Karpas-422 (cell line): ENCODE measurements at places on chromosomes 12 and 14.

- no peak for DNase-seq
These were observed 84.0 kb downstream of the ACTN1 start for GRCh38 chr14:68894802-68895703.

DNA sequence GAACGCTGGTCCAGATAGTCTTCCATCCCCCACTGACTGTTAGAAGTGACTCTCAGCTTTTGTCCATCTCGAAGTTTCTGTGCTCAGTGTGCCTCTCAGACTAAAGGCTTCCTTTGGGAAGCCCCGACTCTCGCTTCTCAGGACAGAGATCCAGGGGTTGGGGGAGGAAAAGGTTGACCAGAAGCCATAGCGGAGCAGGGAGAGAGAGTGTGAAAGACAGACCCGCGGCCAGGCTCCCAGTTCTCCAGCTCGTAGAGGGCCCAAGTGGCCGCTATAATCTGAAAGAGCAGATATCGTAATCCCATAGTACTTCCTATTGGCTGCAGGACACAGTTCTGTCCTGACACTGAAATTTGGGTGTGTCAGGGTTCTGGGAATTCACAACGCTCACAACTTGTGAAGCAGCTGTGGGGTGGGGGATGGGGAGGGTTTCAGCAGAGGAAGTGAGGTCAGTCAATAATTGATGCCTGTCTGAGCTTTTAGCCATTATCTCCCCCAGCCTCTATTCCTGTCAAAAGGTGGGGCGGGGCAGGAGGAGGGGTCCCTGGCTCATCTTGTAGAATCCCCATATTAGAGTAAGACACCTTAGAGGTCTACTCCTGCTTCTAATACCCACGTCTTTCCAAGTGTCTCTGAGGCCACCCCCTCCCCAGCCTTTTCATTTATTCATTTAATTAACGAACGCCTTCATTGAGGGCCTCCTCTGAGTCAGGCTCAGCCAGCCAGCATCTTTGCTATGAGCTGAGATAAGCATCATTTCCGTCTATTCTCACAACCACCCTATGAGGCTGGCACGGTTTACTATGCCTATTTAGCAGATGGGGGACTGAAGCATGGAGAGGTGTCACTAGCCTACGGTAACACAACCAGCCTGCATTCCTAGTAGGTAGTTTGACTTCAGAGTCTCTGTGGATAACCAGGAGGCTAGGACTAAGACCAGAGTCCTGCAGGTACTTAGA lies 1.6 kb upstream of the ACVRL1 start:
- DNase-seq: no peak

- peak; percentile 43 for DNase-seq
These were observed 274.2 kb downstream of the SUDS3 start for GRCh38 chr12:118650586-118650960.

DNA sequence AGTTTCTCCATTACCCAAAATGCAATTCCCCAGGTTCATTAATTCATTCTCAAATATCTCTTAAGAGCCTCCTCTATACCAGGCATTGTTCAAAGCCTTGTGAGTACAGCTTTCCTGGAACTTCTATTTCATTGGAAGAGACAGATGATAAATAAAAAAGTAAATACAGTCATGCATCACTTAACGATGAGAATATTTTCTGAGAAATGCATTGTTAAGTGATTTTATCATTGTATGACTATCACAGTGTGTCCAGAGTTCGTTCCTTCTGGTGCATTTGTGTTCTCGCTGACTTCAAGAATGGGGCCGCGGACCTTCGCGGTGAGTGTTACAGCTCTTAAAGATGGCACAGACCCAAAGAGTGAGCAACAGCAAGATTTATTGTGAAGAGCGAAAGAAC lies 66.0 kb downstream of the ANO4 start:
- no peak for DNase-seq

- no peak for DNase-seq
These were observed 23.9 kb downstream of the LRRK2 start for GRCh38 chr12:40248585-40249297.

GRCh38 chr12:101794574-101794973 lies 36.2 kb downstream of the GNPTAB start:
- no peak for DNase-seq

GRCh38 chr14:34937442-34937841 lies 45.4 kb upstream of the SRP54 start:
- no peak for DNase-seq

DNA sequence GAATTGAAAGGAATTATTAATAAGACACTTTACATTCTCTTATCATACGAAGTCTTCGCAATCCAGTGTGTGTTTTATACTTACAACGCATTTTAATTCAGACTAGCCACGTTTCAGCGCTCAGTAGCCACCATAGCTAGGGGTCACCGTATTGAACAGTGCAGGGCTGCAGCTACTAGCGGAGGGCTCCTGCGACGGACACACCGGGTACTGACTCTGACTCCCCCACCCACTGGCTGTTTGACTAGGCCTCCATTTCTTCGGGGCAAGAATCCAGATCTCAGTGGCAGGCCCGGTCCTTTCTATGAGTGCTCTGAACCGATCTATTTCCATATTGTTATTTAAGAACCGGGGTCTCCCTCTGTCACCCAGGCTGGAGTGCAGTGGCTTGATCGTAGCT lies 1.5 kb upstream of the CDK2AP1 start:
- DNase-seq: no peak

DNA sequence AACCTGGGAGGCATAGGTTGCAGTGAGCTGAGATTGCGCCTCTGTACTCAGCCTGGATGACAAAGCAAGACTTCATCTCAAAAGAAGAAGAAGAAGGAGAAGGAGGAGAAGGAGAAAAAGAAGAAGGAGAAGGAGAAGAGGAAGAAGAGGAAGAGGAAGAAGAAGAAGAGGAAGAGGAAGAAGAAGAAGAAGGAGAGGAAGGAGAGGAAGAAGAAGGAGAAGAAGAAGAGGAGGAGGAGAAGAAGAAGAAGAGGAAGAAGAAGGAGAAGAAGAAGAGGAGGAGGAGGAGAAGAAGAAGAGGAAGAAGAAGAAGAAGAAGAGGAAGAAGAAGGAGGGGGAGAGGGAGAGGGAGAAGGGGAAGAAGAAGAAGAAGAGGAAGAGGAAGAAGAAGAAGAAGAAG lies 12.9 kb upstream of the KRT8 start:
- DNase-seq: no peak

DNA sequence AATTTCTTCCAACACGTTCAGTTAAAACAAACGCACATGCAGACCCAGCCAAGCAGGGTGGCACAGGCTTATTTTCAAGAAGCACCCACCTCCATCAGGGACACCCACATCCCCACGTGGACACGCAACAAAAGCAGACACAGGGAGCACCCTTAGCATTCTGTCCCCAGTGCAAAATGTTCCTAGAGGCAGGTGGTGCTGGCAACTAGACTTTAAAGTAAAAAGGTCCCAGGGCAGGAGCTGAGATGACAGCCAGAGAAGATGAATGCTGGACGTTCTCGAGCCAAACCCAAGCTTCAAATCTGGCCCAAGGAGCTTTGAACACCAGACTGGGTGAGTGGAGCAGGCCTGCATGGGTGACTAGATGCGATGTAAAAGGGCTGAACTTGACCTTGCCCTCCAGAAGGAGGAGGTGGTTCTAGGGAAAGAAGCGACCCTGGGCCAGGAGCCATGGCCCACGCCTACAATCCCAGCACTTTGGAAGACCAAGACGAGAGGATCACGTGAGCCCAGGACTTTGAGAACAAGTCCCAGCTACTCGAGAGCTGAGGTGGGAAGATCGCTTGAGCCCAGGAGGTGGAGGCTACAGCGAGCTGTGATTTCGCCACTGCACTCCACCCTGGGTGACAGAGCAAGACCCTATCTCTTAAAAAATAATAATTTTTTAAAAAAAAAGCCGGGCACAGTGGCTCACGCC lies 47.3 kb downstream of the KDM2B start:
- no peak for DNase-seq

GRCh38 chr14:85461432-85462133 lies 68.4 kb upstream of the FLRT2 start:
- no peak for DNase-seq

GRCh38 chr12:121314431-121314830 lies 17.9 kb upstream of the CAMKK2 start:
- DNase-seq: no peak

- DNase-seq: no peak
These were observed 318.6 kb upstream of the FAR2 start for GRCh38 chr12:28830491-28830890.

- DNase-seq: no peak
These were observed 77.7 kb downstream of the PTPN11 start for GRCh38 chr12:112496496-112496895.

DNA sequence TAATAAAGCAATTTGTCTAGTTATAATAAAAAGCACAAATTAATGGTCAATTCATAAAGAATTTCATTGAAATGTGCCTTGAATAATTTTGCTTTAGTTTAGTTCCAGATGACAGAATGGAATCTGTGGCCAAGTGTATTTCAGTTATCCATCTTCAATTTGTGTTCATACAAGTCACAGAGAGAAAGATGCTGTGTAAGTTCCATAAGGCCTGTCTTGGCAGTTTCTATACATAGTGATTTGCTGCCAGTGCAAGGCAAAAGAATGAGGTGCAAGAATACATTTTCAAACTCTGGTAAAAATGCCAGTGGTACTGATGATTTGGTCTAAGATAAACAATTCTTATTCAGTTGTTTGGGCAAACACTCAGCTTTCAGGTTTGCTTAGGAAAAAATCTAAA lies 134.4 kb upstream of the PTPRB start:
- no peak for DNase-seq

- DNase-seq: no peak
These were observed 110.3 kb downstream of the SLC25A47 start for GRCh38 chr14:100433428-100433814.

DNA sequence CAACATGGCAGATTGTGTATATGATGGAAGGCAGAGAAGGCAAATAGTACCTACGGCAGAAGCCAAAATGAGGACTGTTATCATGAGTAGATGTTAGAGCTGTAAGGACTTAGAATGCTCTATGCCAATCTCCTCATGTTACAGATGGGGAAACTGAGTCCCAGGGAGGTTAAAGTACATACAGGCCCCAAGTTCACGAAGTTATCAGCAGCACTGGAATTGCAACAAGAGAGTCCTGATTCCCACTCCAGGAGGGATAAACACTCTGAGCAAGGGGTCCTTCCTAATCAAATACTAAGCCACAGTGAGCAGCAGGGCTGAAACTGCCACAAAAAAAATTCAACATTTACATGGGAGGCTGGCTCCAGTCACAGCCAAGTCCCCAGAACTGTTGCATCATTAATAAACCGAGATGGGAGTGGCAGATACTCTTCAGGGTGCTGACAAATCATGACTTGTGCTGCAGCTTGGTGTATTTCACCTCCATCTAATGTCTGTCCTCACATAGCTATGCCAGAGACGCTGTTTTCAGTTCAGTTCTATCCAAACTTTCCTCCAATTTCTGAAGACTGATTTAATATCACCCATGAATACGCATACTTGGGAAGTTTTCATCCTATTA lies 24.2 kb downstream of the NUAK1 start:
- no peak for DNase-seq

DNA sequence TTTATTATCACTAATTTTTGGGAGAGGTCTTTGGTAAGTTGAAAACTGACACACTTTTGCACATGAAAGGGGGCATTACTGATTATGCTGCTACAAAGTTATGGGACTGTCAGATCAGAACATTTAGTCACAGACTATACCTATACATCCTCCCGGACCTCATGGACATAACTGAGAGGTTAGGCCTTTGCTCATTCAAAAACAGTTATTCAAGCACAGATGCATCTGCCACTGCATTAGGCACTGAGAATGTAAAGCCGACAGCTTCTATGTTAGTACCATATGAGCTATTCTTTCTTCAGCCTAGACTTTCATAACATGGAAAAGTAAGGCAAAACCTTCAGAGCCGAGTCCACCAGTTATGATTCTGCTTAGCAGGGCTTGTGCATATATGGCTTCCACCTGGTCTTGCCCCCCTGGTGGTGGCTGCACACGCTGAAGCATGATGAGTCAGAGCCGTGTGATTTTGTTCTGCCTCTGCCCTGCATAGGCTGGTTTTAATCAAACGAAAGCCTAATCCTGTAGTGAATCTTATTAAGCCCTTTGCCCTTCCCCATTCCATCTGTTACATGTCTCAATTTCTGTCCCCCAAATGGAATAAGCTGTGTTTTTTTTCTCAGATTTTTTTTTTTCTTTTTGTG lies 21.8 kb upstream of the RNU6-8 start:
- peak; percentile 67 for DNase-seq

DNA sequence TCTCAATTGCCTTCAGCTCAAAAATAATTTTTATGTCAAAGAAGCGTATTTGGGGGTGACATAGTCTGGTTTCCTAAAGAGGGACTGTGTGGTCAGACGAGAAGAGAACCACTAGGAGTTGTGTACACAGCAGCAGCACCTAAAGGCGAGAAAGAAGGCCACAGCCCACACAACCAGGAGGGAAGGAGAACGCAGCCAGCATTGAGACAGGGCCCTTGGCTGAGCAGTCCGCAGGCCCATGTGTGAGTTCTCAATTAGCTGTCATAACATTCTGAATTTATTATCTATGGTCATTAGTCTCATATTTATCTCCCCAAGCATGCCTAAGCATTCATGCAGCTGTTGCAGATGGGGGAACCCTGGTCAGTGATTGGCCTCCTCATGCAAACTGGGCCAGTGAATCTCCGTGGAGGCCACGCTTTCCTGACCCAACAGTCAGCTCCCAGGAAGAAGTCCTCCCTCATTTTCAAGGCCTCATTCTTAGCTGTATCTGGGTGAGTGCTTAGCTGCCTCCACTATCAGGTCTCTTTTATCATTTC lies 81.2 kb upstream of the ATF7IP start:
- DNase-seq: peak; percentile 72

DNA sequence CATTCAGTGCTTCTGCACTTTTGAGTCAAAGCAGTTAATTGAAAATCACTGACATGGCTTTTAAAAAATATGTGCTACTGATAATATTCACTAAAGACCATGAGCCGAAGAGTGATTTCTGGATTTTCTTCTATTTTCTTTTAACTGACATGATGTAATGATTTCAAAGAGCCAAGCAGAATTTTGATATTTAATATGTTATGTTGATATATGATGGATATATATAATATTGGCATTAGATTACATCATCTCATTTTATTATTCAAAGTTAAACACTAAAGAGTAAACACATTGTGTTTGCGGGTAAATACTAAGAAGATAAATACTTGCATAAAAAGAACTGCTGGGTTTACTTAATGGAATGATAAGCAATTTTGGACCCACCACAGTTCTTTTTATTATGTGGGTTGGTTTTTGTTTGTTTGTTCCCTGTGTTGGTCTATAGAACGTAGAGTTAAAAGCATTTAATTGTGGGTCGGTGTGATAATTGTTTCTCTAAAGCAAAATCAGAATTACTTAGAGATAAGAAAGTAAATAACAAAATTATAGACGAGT lies 692 bp downstream of the SPIC start:
- DNase-seq: no peak

GRCh38 chr12:4134448-4135263 lies 138.9 kb upstream of the CCND2 start:
- DNase-seq: no peak

DNA sequence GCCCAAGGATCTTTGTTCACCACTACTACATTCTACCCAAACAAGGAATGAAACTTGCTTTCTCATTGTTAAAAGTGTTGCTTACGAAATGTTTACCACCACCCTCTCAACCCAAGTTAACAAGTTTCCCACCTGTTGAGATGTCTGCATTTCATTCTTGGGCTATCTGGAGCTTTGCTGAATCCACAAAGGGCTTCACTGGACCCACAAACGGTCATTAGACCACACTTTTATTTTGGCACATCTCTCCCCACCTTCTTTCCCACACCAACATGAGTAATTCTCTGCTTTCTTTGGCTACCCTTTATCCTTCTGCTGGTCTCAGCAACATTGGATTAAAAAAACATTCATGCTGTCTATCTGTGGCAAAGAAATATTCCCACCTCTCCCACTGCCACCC lies 78.0 kb downstream of the TMEM260 start:
- DNase-seq: no peak
